Fibroblast of the aortic adventitia (primary cell): ENCODE measurements at places on chromosomes 1 and 21. TPM values are rescaled to one million over a fixed set of nuclear protein-coding genes. Genes with fewer than 3 reads are reported as not detected.

DNA sequence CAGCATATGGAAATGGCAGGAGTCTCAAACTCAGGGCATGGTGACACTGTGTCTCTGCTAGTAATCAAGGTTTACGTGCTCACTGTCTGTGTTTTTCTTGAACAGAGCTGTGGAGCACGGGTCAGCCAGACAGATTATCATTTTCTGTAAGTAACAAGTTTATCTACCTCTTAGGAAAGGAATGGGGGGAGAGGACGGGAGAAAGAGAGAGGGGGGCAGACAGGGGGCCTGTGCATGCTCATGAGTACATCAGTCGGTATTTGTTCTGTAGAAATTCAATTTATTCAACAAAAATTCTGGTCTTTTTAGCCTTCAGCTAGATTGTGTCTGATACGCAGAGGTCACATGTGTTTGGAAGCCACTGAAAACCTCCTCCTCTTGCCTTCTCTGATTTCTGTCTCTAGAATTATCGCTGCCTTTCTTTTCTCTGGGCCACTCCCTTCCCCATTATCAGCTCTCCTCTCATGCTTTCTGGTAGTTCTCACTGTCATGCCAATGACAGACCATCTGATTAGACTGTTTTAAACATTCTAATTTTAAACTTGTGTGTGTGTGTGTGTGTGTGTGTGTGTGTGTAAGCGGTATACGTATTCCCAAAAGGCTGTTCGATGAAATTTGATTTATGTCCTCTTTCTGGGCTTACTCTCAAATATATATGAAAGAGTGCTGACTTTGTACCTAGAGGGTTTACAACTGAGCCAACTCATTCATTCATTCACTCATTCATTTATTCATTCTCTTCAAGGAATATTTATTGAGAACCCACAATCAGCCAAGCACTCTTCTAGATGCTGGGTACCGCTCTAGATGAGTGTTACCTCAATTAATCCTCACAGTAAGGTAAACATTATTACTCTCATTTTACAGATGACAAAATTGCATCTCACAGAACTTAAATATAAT is 636.9 kb downstream of the KIF26B start:
- peak; percentile 89 for DNase-seq

DNA sequence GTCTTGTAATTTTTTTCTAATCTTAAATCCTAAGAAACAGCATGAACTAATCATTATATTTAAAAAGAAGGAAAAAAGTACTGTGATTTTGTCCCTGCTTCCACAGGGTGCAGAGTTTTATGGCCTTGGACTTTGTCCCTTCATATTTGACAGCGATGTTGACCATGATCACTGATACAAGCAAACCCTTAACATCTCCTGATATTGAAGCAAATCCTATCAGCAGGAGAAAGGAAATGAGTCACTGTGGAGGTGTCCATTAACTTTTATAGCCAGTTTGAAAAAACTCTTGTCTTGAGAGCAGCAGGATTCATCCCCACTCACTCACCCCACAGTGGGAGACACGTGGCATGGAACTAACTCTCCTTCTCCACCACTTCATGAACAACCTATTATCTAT is 5.1 kb upstream of the REG4 start:
- DNase-seq = no peak

- no peak for DNase-seq
Observed at GRCh38 chr1:154784416-154784815, 85.7 kb downstream of the KCNN3 start.

DNA sequence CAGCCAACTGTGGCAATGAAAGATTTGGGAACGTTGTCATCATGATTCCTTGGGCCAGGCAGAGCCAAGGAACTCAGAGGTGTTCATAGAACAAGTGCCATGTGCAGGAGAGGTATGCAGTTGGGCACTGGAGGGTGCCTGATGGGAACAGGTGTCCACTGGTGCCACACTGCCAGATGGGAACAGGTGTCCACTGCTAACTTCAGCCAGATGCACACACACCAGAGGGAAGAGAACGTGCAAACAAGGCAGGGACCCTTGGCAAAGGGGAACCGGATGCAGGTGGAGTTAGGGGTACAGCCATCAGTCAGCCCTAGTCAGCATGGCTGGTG is 13.5 kb downstream of the OLFML2B start:
- no peak for DNase-seq

LEFTY1 gene
- total RNA-seq = not detected in 2 replicates

NR1I3 gene
- not detected in 2 replicates for total RNA-seq

GRCh38 chr1:18535391-18536210 is 54.9 kb downstream of the KLHDC7A start:
- no peak for DNase-seq

RAB3B gene
- 3.6 and 63.4 TPM in 2 replicates for total RNA-seq

CD52 gene
- not detected in 2 replicates for total RNA-seq

GRCh38 chr1:170075186-170075585 is 691 bp upstream of the KIFAP3 start:
- DNase-seq = no peak

GPR52 gene
- total RNA-seq = 2.9 TPM in 1 of 2 replicates, not detected in the other

DNA sequence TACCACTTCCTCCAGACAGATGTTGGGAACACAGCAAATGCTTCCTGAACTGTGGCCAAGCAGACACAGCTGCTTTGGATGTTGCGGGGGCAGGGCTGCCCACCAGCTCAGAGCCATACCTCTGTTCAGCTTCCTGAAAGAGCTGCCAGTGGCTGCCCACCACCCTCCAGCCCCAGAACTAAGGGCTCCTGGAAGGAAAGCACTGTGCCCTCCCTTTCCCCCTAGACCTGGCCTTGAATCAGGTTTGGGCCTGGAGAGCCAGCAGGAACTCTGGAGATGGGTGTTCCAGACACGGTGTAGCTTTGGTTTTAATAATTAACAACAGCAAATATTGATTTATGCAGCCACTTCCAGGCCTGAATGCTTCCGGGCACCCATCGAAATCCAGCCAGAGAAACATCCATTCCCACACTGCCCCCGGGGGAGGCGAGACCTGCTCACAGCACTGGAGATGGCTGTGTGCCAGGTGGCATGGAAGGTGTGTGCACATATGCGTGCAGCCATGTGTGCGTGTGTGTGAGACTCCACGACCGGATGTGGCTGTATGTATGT is 45.7 kb downstream of the RAP1GAP start:
- no peak for DNase-seq

SHE gene
- total RNA-seq = 0.09 and 0.49 TPM in 2 replicates

S100A7A gene
- not detected in 2 replicates for total RNA-seq
